Heart left ventricle (tissue), 16 donors: ENCODE measurements at places on chromosomes 5 and 9. TPM values are rescaled to one million over a fixed set of nuclear protein-coding genes. Genes with fewer than 3 reads are reported as not detected.
A peak's percentile ranks its signal among the peaks of the same experiment; 100 is the strongest.

GRCh38 chr5:172453986-172454357 lies 353 bp downstream of the SH3PXD2B start:
- no peaks in the 10 kb centered on the region for H3K36me3 ChIP-seq
- H3K4me3 ChIP-seq = peak overlapping the region; percentile 65
- H3K27me3 ChIP-seq = no peaks in the 10 kb centered on the region
- peak; percentile 62 for DNase-seq
- H3K4me1 ChIP-seq = peaks cover 39% of the 10 kb centered on the region

The HRH2 gene
- 35.1 TPM for total RNA-seq

DNA sequence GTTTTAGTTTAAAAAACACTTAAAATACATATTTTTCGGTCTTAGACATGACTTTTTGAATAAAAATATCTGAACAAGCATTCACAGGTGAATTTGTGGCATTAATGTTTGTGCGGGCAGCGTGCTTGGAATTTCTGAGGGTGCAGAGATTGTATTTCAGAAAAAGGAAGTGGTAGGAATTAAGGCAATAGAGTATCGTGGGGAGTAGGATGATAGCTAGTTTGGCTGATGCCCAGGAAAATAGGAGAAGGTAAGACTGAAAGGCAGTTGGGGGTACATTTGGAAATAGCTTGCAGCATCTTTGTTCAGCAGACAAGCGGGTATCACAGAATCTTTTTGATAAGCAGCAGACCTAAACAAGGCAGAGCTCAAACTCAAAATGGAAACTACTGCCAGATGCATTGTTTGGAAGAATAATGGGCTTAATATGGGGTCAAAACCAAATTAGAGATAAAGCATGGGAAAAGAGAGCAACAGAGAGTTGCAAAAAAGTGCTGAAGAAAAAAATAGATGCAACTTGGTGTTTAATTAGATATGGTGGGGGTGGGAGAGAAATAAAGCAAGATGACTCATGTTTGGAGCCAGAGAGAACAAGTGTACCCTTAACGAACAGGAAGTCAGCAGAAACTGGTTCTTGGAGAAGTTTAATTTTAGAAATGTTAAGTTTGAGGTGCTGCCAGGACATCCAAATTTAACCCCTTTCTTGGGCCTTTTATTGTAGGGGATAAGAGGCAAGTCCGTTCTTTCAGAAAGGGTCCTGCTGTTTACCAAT lies 85.7 kb upstream of the ARRDC3 start:
- no peaks in the 10 kb centered on the region for H3K27me3 ChIP-seq
- peak overlapping the region; percentile 28 for H3K27ac ChIP-seq
- no peaks in the 10 kb centered on the region for H3K36me3 ChIP-seq
- no peak for DNase-seq

- no peak for DNase-seq
- H3K27ac ChIP-seq = no peak overlapping the region
- no peaks in the 10 kb centered on the region for H3K27me3 ChIP-seq
- peaks cover 11% of the 10 kb centered on the region for H3K4me1 ChIP-seq
Measured at GRCh38 chr5:59483971-59484472, 409.5 kb downstream of the PDE4D start.

DNA sequence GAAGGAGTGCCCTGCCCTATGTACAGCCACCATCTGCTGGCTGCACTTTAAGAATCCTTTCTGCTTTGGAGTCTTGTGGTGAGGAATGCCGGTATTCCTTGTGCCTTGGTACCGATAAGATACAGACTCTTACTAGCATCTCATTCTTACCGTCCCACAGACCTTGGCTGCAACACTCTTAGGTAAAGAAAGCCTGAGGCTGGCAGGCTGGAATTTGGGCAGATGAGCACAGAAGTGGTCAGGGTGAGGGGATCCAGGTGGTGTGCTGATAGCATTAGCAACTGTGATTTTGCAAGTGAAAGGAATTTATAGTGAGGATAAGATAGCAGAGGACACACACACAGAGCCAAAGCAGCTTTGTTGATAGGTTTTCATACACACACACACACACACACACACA lies 198.1 kb downstream of the ENC1 start:
- no peak overlapping the region for H3K27ac ChIP-seq
- H3K36me3 ChIP-seq = no peaks in the 10 kb centered on the region
- H3K4me1 ChIP-seq = peaks cover 13% of the 10 kb centered on the region
- H3K4me3 ChIP-seq = no peak overlapping the region

DNA sequence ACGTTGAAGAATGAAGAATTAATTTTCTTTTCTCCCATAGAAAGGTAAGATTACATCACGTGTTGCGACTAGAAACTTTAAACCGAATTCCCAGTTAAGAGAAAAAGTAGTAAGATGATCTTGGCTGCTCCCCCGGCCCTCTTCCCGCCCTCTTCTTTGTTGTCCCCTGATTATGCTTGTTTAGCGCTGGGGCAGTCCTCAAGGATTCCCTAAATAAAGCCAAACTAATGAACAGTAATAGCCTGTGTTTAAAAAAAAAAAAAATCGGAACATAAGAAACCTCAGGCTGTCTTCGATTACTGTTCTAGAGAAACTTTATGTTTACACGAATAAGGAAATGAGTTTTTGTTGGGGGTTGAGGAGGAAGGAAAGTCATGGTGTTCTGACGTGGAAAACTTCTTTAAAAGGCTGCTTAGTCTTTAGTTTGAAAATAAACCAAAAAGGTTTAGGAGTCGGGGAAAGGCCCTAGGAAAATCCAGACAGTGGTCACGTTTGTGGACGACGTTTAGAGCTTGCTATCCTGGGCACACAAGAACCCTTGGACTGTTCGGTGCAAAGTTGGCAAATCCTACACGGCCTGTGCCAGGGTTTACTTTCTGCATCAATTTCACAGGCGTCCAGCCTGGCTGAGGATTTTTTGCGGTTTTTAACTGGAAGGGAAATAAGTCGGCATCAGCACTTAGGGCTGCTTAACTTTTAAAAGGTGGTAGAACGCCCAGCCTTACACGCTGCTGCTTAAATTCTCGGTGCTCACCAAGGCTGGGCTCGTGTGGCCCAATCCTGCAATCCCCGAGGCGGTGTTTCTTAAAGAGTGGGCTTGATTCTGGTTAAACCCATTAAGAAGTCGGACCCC lies 1.1 kb upstream of the MAT2B start:
- no peaks in the 10 kb centered on the region for H3K27me3 ChIP-seq
- H3K36me3 ChIP-seq = no peaks in the 10 kb centered on the region
- DNase-seq = peak; percentile 40
- H3K4me3 ChIP-seq = peak overlapping the region; percentile 81
